Stimulated activated naive CD4-positive, alpha-beta T cell treated with Interleukin-2 at 50 U/mL for 16 hours (primary cell): ENCODE measurements at places on chromosomes 2 and 18.

DNA sequence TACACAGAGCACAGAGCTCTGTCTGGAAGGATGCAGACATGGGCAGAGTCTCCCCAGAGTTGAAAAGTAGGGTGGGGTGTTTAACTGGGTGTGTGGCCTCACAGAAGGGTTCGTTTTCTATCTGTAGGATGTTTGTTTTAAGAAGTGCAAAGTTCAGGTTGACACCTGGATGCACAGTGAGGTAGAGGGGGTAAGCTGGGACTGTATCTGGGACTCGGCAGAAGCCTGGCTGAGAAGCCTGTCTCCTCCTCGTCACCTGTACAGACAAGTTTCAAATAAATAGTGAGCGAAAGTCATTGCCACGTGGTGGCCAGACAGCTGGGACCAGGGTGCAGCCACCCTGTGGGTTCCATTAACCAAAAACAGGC is 145.9 kb downstream of the KLHL29 start:
- DNase-seq = no peak

DNA sequence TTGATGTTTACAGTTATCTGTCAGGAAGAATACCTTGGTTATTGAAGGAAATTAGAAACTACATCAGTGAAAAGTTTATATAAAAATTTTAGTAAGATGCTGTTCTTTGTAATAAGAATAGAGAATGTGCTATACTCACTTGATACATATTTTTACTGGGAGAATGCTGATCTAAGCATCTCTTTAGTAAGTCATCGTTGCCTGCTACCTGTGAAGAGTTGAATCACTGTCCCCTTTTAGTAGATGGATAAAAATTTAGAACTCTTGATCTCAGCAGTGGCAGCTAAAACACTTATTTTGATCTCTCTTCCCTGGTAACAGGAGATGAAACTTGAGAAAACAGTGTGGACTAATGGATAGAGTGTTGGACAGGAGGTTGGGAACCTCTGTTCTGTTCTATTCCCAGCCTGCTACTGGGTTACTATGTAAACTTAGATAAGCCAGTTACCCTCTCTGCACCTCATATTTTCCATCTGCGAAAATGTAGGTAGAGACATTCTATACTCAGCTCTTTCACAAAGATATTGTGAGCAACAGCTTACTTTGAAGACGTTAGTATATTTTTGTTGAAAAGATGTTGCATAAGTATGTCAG is 100.3 kb downstream of the FEZ2 start:
- DNase-seq = no peak

DNA sequence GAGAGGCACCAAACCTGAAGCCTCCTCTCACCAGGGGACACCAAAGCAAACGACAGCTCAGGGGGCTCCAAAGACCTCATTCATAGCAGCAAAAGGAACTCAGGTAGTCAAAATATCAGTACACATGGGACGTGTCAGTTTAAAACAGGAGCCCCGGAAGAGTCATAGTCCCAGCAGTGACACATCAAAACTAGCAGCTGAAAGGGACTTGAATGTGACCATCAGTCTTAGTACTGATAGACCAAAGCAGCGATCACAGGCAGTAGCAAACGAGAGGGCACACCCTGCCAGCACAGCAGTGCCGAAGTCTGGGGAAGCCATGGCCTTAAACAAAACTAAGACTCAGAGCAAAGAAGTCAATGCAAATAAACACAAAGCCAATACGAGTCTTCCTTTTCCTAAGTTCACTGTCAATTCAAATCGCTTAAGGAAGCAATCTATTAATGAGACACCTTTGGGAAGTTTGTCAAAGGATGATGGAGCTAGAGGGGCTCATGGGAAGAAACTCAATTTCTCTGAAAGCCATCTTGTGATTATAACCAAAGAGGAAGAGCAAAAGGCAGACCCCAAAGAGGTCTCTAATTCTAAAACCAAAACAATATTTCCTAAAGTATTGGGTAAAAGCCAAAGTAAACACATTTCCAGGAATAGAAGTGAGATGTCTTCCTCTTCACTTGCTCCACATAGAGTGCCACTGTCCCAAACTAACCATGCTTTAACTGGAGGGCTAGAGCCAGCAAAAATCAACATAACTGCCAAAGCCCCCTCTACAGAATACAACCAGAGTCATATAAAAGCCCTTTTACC is 1.2 kb downstream of the GALNT5 start:
- DNase-seq = no peak

- DNase-seq = no peak
Observed at GRCh38 chr2:84958135-84959059, 12.6 kb upstream of the KCMF1 start.

GRCh38 chr2:719734-720133 is 42.5 kb upstream of the TMEM18 start:
- no peak for DNase-seq

- no peak for DNase-seq
Observed at GRCh38 chr2:237320801-237321560, 93.0 kb downstream of the COL6A3 start.

GRCh38 chr2:232353096-232353495 is 25.5 kb upstream of the ALPP start:
- no peak for DNase-seq

- no peak for DNase-seq
Observed at GRCh38 chr2:208222351-208222750, 32.5 kb downstream of the IDH1 start.

- DNase-seq = no peak
Observed at GRCh38 chr2:111071600-111072171, 49.0 kb upstream of the BCL2L11 start.
